Hematopoietic multipotent progenitor cell (in vitro differentiated cells): ENCODE measurements at places on chromosomes 5 and 9.
A peak's percentile ranks its signal among the peaks of the same experiment; 100 is the strongest.

DNA sequence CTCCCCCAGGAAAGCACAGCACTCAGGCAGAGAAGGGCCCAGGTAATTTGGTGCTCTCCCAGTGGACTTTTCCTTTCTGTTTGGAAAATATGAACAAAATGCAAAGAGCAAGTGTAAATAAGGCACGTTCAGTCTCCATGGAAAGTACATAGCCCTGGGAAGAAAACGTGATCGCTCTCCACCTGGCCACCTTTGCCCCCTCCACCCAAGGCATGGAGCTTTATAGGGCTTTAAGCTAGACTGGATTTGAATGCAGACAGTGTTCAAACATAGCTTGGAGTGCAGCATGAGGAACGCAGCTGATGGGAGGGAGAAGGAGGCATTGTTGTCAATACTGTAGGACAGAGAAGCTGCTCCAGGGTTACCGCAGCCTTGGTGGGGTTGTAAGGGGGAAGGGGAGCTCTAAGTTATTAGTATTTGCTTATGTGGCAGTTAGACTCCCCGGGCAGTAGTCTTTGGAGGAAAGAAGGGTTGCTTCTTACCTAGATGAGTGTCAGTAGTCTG is 500.2 kb downstream of the SPOCK1 start:
- DNase-seq = no peak

DNA sequence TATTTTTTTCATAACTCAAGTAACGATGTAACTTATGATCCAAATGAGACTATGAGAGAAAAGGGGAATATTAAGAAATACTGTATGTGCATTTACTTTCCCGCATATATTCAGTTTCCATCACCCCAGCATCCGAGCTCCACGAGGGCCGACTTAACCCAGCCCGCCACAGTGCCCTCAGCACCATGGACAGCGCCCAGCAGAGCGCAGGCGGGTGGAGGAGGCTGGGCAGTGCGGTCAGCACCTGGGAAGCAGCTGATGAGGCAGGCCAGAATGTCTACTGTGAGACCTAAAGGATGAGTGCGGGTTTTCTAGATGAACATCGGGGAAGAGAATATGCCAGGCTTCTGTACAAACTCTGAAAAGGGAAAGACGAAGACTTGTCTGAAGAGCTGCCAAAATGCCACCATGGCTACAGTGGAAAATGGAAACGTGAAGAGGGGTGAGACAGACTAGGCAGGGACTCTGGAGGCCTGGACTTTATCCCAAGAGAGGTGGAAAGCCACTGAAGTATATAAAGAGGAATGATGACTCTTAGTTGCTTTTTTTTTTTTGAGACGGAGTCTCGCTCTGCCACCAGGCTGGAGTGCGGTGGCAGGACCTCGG is 34.5 kb upstream of the MED27 start:
- DNase-seq = peak; percentile 64

GRCh38 chr9:110059461-110059860 is 148.5 kb downstream of the C9orf152 start:
- no peak for DNase-seq

- DNase-seq = no peak
Observed at GRCh38 chr5:116629168-116629567, 54.5 kb upstream of the SEMA6A start.

GRCh38 chr9:93090091-93090655 is 5.8 kb upstream of the CARD19 start:
- DNase-seq = no peak

DNA sequence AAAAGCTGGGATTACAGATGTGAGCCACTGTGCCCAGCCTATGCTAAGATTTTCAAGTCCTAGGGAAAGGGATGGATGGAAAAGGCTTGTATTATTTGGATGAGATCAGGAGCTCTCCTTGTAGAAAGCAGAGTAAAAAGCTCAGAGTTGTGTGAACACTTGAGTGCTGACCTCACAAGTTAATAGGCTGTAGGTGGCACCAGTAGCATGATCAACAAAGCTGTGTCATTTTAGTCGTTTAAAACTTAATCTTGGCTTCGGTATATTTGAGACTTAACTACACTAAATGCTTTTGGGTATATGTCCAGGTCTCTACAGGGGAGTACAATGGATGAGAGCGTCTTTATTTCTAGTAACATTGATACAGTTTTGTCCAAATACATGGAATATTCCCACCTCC is 264.2 kb downstream of the TMEM38B start:
- no peak for DNase-seq

- DNase-seq = no peak
Observed at GRCh38 chr5:88687373-88687911, 195.5 kb downstream of the MEF2C start.

DNA sequence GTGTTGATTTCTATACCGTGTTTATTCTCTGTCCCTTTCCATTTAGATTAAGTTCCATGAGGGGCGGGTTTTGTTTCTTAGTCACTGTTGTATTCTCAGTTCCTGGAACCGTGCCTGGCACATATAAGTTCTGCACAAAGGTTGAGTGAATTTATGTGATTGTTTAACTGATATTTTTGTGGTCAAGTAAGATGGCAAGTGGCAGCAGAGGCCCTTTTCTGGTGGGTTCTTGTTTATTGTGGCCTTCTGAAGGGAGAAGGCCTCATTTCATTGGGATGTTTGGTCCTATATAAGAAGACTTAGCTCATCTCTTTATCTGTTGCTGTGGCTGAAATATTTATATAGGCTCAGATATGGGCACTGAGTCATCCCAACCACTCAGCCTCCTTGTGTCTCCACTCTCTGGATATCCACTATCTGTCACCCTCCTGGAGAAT is 262.5 kb downstream of the PSAT1 start:
- no peak for DNase-seq

GRCh38 chr9:118088090-118088489 is 383.9 kb downstream of the TLR4 start:
- DNase-seq = no peak

GRCh38 chr5:42526179-42526578 is 102.9 kb downstream of the GHR start:
- no peak for DNase-seq

DNA sequence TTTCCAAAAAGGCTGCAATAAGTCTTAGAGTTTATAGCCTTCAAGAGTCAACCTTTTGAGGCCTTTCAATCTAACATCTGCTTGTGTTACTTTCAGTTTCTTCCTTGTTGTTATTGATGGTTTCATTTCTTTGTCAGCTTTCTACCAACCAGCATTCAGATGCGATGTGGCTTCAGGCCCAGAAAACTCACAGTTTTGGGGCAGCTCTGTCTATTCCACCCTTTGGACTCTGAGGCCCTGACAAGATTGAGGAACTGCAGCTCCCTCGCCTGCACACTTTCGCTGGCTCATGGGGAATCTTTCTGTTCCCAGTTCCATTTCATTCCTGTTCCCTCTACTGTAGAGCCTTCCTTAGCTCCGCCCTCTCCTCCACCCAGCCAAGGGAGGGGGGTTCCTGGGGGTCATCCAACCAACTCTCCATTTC is 13.3 kb upstream of the WHRN start:
- DNase-seq = no peak

- DNase-seq = peak; percentile 33
Observed at GRCh38 chr9:28868228-28868990, 1295.1 kb upstream of the C9orf72 start.

DNA sequence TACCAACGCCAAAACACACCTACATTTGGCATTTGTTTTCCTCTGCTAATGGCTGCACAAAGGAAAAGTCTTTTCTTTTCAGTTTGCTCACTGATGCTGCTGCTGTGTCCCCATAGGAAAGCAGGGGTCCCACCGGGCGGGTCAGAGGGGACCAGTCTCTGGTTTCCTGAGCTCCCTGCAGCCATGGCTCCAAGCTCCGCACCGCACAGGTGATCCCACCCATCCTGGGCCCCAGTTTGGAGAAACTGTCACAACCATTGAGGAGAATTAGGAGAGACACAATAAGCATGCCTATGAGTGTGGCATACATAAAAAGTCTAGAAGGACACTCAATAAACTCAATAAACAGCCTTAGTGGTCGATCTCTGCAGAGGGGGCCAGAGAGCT is 19.9 kb downstream of the MED10 start:
- DNase-seq = no peak

DNA sequence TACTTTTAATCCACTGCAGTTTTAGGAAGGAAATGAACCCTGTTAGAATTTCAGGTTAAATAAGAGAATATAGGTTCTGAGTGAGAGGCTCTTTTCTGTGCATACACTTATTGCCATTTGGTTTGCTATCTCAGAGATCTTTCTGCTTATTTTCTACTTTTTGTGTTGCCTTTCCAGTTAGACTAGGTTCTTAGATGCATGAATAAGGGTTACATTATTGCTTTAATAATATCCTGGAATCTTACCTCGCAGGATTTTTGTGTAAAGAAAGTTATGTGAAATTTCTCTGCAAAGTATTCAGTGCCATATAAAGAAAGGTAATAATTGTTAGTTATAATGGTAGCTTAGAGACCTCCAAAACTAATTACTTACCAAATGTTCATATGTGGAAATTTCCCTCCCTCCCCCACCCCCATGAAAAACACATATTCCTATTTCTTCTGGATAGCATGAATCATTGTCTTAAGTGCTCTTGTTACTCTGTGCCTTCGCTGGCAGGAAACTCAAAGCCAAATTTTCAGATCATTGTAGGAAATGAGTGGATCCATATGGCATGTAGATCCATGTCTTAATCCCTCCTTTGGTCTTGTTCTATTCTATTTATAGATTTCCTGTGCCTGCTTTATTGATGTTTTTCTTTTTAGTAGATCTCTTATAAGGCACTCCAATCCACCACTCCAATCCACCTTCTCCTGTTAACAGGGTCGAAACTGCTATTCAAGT is 2.7 kb upstream of the APBA1 start:
- no peak for DNase-seq

GRCh38 chr9:73215249-73215648 is 63.6 kb downstream of the ANXA1 start:
- no peak for DNase-seq

- no peak for DNase-seq
Observed at GRCh38 chr9:109574061-109574882, 76.2 kb upstream of the PTPN3 start.
